Stimulated activated naive CD4-positive, alpha-beta T cell (primary cell): ENCODE measurements at places on chromosomes 16 and 17.

DNA sequence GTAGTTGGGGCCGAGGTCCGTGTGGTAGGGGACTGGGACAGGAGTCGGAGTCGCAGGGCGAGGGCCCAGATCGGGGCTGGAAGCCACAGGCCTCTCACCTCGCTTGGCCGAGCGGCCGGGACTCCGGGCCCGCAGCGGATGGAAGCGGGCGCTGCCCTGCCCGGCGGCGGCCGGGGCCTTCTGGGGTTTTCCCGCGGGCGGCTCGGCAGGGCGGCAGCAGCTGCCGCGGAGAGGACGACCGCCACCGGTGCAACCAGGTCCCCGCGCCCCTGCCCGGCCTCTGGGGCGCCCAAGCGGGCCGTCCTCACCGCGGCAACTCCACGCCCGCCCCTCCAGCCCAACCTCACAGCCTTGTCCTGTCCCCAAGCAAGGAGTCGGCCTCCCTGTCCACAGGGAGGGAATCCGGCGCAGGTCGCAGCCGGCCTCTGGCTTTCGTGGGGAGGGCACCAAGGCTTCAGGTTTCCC is 15.6 kb upstream of the UTP6 start:
- no peak for DNase-seq

GRCh38 chr17:8283356-8283755 is 5.1 kb upstream of the RANGRF start:
- no peak for DNase-seq

- DNase-seq = no peak
Measured at GRCh38 chr17:79658811-79659207, 48.0 kb upstream of the RBFOX3 start.

GRCh38 chr16:56294014-56294413 is 102.7 kb downstream of the GNAO1 start:
- no peak for DNase-seq

GRCh38 chr16:66968847-66969246 is 7.8 kb downstream of the CES3 start:
- DNase-seq = no peak

DNA sequence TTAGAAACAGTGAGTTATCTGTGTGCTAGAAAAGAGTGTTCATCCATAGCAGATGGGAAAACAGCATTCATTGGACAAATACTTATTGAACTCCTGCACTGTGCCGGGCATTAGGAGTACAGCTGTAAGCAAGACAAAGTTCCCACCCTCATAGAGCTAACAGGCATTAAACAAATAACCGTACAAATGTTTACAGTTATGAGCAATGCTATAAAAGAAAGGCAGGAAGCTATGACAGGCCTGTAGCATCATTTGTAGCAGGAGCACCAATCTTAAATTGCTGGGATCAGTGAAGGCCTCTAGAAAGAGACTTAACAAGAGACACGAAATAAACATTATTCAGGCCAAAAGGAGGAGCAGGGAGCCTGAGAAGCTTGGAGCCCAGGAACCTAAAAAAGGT is 15.6 kb downstream of the SDR42E1 start:
- DNase-seq = no peak

- no peak for DNase-seq
Measured at GRCh38 chr17:10119203-10120108, 79.0 kb downstream of the GAS7 start.

GRCh38 chr16:13436641-13437412 is 483.1 kb upstream of the ERCC4 start:
- no peak for DNase-seq

DNA sequence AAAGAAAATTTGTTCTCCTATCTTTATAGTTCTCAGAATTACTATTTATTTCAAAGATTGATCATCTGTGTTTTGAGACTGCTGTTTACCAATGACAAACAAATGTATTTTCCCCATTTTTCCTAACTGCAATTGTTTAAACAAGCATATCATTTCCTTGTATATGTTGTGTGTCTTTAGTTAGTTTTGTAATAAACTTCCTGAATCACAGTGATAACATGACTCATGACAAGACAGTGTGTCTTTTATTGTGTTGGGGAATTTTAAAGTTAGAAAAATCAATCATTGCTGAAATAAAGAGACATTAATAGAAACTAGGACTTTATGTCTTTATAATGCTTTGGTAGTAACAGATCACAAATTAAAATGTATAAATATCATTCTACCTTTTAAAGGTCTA is 348.5 kb downstream of the KCNJ2 start:
- no peak for DNase-seq

GRCh38 chr16:85206472-85207356 is 94.4 kb upstream of the CIBAR2 start:
- DNase-seq = no peak

DNA sequence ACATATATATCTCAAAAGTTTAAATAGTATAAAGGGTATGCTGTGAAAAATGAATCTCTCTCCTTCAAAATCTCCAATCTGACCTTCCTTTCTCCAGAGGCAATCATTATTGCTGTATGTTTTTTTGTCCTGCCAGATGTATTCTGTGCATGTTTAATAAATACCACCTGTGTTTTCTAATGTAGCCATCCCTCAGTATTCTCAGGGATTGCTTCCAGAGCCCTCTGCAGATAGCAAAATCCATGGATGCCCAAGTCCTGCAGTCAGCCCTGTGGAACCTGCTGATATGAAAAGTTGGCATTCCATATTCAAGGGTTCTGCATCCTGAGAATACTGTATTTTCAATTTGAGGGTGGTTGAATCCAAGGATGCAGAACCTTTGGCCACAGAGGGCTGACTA is 42.9 kb downstream of the BPTF start:
- DNase-seq = no peak

GRCh38 chr16:2501946-2502895 is 11.5 kb upstream of the ATP6V0C start:
- no peak for DNase-seq

DNA sequence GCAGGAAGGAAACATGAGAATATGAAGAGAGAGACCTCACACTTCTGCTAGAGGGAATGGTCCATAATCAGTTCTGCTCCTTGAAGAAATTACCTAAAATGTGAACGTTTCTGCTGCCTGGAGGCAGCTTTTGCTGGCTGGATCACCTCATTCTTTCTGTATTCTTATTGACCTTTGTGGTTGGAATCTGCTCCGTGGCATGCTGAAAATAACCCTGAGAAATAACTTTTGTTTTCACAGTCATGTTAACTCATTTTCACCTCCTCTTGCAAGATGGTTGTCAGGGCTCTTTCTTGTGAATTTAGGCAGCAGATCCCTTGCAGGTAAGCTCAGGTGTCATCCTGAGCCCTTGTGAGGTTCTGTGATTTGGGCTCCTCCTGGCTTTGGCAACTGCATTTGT is 70.2 kb downstream of the IRF8 start:
- DNase-seq = no peak

- DNase-seq = no peak
Measured at GRCh38 chr16:68300734-68301459, 9.8 kb downstream of the SLC7A6OS start.

DNA sequence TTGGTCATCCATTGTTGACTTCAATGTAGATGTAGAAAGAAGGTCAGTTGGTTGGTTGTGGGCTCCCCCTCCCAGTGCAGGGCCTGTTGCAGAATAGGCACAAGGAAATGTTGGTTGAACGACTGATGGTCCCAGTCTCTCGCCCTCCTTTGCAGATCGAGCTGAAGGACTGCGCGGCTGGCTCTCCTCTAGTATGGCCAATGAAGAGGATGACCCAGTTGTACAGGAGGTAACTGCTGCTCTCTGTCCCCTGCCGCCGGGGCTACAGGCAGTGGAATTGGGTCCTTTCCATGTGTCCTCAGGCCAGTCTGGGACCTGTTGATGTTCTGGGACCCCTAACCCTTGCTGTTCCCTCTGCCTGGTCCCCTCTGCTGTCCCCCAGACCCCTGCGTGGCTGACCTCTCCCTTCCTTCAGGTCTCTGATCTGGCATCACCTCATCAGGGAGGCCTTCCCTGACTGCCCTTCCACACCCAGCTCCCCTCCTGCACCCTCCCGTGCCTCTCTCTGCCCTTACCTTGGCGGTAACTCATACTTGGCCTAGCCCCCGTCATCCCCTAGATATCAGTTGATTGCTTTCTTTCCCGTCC is 5.7 kb downstream of the POLR3E start:
- no peak for DNase-seq

GRCh38 chr17:40819528-40820125 is 2.8 kb downstream of the KRT10 start:
- DNase-seq = no peak

DNA sequence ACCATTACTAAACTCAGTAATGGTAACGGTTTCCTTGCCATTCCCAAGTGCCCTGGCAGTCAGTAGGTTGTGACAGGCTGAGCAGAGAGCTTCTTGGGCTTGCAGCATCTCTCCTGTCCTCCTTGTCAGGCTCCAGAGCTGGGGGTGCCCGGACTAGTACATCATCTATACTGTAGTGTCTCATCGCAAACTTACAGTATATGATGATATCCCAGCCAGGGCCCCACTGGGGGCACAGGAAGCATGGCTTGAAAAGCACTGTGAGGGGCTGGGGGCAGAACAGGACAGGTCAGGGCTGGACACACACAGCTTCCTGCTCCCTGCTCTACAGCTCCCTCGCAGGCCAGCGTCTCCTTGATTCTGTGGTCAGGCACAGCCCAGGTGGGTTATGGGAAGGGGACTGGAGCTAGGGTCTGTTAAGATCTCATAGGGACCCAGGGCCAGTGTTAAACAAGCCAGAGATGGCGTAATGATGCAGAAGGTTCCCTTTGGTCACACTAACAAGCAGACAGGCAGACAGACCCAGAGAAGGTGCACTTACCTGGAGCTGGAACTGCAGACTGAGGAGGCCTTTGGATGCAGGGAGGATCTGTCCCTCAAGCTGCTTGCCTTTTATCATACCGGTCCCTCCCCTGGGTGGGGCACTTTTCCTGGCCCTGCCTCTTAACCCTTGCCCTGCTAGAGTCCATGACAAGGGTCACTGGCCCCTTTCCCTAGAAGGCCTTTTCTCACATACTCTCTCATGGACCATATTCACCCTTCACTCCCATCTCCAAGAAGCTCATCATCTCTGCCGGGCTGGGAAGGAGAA is 6.8 kb downstream of the ERAL1 start:
- no peak for DNase-seq

DNA sequence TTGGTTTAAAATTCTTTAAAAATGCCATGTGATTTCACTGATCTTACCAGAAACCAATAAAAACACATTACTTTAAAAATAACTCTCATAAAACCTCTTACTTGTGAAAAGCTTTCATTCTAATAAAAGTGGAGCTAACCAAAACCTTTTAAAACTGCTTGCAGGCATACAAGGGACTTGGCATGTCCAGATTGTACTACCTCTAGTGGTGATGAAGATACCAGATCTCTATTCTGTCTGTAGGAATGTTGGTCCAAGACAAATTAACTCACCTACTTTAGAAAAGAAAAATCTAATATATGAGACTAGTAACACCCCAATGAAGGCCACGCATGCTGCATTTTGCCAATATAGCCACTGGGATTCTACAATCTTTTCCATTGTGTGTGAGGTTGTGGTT is 151.0 kb upstream of the SALL1 start:
- no peak for DNase-seq

DNA sequence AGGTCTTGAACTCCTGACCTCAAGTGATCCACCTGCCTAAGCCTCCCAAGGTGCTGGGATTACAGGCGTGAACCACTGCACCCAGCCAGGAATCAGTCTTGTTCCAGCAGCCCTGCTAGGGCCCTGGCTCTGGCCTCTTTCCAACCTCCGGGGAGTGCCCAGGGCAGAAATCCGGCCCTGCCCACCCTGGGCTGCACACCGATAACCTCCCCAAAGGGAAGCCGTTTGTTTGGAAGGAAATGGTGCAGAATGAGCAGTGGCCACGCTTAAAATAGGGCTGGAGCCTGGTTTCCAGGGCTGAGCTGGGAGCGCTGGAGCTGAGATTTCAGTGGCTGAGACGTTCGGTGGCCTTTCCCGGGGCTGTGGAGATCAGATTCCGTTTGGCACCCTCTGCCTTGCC is 17.8 kb upstream of the EMP2 start:
- DNase-seq = no peak

- DNase-seq = no peak
Measured at GRCh38 chr17:49511810-49512209, 16.7 kb downstream of the NGFR start.

- no peak for DNase-seq
Measured at GRCh38 chr16:4377573-4378154, 6.0 kb downstream of the VASN start.

DNA sequence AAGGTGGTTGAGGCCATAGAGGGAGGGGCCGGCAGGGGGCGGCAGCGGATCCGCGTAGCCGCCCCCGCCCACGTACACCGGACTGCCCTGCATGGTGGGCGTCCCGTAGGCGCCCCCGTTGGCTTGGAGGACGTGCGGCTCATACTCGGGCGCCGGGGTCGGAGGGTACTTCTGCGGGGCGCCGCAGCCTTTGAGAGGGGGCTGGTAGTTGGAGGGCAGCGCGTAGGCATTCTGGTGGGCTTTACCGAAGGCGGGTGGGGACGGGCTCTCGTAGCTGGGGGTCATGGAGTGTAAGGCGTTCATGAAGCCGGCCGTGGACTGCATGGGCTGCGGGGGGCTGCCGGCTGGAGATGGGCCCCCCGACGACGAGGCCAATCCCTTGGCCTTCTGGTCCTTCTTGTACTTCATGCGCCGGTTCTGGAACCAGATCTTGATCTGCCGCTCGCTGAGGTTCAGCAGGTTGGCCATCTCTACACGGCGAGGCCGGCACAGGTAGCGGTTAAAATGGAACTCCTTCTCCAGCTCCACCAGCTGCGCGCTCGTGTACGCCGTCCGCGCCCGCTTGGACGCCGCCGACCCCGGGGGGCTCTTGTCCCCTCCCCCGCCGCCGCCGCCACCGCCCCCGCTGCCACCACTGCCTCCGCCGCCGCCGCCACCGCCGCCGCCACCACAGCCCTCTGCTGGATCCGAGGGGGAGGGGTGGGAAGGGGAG is 5.7 kb upstream of the HOXB2 start:
- no peak for DNase-seq

GRCh38 chr17:7944326-7944725 is 12.3 kb downstream of the CNTROB start:
- no peak for DNase-seq

GRCh38 chr17:51097708-51098446 is 22.8 kb downstream of the SPAG9 start:
- DNase-seq = no peak

GRCh38 chr17:14777291-14777690 is 476.4 kb downstream of the HS3ST3B1 start:
- DNase-seq = no peak

DNA sequence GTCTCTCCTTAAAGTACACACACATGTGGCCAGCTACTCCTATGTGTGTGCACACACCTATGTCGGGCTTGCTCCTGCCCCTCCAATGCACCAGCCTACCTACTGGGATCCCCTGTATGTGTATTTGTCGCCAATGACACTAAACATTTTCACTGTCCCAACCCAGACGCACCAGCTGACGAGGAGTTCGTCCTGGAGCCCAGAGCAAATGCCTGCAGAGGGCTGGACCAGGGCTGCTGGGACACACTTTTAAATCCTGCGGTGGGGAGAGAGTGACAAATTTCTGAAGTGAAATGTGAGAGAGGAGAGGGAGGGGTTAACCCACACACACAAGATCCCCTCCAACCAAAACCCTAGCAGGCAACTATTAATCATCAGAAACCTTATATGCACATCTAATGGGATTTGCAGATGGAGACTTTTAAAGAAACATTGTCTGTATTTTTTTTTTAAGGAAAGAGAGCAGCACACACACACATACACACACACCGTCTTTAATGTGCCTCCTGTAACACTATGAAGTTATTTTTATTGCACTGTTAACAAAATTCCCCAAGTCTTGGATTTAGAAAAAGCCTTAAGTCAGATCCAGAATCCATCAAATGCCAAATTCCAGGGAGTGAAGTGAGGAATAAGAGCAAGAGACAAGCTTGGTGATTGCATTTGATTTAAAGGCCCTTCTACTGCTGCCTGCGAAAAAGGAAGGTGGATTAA is at the start of gene MEOX1:
TSS of gene MEOX1 (minus strand) at position 224 of the 714 bp plus-strand sequence. CDS start 388 bp downstream, outside the sequence.
- DNase-seq = no peak
